ENCODE measurements at places on chromosomes 7 and 10.

DNA sequence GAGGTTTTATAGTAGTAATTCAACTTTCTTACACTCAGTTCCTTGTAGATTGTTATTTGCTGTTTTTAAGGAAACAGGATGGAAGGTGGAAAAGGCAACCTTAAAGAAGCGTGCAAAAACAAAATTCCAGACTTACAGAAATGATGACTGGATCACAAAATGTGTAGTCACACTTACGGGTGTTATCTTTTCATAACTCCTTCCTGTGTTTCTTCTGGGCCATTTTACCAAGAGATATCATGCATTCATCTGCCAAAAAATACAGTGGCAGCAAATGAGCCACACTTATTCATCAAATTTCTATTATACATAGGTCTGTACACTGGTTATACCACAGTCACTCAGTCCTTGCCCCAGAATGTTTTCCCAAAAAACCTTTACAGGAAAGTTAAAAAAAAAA lies 94.3 kb upstream of the IL6 start:
- DNase-seq = no peak

DNA sequence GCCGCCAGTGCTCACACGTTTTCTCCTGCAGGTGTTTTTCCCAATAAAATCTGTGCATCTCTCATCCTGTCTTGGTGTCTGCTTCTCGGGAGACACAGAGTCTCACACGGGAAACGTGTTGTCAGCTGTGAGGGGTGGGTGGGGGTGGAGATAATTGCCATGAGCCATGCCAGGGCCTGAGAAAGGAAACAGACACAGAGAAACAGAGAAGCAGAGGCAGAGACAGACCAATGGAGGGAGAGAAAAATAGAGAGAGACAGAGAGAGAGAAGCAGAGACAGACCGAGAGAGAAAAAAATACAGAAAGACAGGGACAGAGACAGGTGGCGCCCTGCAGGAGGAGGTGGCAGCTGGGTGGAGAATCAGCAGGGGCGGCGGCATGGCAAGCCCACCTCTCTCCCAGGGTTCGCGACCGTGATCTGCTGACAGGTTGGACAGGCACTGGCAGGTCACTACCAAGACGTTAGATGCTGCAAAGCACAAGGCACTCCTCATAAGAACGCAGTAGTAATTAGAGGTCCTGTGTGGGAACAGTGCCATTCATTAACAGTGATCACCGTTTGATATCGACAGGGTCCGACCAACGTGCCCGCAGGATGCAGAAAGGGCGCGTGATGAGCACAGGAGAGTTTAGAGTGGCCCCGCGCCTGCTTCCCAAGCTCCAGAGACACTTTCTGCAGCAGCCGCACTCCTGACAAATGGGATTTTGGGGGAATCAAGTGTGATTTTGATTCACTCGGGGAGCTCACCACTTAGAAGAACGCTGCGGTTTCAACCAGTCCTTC lies 70.5 kb upstream of the INSIG1 start:
- no peak for DNase-seq

GRCh38 chr7:71770269-71770907 lies 638.4 kb downstream of the GALNT17 start:
- DNase-seq = no peak

DNA sequence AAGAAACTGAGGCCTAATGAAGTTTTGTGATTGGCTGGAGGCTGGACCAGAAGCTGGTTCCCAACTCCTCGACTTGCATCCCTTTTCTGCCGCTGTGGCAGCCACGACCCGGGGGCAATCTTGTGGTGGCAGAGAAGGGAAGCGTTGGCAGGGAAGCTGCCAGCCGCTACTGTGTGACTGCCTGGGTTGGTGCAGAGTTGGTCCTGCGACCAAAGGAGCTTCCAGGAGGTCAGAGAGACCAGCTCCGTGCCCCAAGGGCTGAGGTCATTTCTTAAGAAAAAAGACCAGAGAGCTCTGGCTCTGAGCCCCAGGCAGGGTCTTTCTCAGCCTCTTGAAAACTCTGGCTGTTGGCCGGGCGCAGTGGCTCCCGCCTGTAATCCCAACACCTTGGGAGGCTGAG lies 47.2 kb downstream of the PRF1 start:
- no peak for DNase-seq

- DNase-seq = no peak
These were observed 95.6 kb upstream of the MKI67 start for GRCh38 chr10:128221807-128222206.

GRCh38 chr7:25109276-25109675 lies 15.8 kb downstream of the CYCS start:
- DNase-seq = no peak
